ENCODE measurements at places on chromosomes 1 and 21.

GRCh38 chr1:110408488-110408887 lies 994 bp upstream of the LAMTOR5 start:
- no peak for DNase-seq

DNA sequence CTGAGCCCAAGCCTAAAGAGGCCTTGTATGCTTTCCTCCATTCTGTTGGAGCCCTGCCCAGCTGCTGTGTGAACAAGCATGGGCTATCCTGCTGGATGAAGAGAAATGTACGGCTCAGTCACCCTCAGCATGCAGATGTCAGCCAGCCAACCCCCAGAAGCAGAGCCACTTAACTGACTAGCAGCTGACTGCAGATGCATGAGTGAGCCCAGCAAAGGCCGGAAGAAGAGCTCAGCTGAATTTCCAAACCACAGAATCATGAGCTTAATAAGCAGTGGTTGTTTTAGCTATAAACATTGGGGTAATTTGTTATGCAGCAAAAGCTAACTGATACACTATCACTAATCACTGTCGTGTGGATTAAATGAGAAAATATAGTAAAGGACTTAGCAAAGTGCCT lies 39.0 kb downstream of the FOXO6 start:
- DNase-seq = no peak

DNA sequence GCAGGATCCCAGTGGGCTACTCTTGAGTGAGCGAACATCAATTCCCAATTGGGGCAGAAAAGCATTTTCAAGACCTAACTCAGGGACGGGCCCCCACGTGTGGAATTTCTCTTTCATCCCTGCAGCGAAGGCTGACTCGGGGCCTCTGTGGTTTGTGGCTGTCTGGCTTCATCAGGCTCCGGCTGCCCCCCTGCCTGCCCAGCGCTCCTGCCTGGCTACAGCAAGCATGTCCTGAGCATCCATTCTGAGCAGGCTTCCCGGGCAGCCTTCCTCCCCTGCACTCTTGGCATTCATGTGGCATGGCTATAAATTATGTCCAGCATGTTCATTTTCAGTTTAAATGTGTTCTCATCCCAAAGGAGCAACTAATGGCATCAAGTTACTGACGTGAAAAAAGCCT lies 588.1 kb downstream of the KIF26B start:
- no peak for DNase-seq

- no peak for DNase-seq
Measured at GRCh38 chr1:17218939-17219338, 14.0 kb downstream of the PADI1 start.

DNA sequence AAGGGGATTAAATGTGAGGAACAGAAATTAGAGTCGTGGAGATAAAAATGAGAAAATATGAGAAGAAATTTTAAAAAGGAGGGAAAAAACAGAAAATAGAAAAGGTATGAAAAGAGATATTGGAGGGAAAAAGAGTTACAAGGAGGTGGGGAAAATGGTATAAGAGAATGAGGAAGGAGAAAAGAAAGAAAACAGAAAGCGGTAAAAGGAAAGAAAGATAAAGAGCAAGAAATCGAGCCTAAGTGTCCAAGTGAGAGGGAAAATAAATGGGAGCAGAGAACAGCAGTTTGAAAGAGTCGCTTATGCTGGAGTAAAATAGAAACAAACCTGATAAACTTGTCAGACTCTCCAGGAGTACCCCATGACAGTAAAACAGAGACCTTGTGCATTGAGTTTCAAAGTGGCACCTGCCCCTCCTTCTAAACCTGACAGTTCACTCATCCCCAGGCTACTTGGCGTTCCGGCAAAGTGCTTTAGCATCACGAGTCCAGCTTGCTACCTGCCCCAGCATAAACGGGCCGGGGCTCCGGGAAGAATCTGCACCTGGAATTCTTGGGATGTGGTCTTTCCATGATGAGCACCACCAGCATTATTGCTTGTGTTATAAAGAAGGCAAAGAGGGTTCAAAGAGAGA lies 585 bp downstream of the NEGR1 start:
- DNase-seq = no peak

DNA sequence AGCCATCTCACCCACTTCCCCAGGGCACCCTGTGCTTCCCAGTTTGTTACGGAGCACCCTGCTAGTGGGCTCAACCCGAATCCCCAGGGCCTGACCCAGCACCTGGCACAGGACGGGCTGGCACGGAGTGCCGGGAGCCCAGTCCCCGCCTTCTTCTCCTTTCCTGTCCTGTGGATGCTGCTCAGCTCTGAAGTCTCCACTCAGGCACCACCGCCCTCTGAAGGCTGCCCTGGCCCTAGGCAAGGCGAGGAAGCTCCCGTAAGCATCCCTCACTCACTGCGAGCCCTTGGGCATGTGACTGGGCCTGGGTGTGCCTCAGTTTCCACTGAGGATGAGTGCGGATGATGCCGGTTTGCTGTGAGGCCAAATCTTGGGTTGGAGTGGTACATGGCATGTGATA lies 21.8 kb downstream of the SLC1A7 start:
- no peak for DNase-seq

GRCh38 chr1:165189913-165190312 lies 166.6 kb downstream of the LMX1A start:
- DNase-seq = no peak

- DNase-seq = no peak
Measured at GRCh38 chr1:212628046-212628445, 19.5 kb downstream of the ATF3 start.

All from activated naive CD4-positive, alpha-beta T cell treated with anti-CD3 and anti-CD28 coated beads, Interleukin-2, amount 50 U/mL, for 16 hours (primary cell).